ENCODE measurements at places on chromosomes 1 and 21. TPM values are rescaled to one million over a fixed set of nuclear protein-coding genes. Genes with fewer than 3 reads are reported as not detected.

DNA sequence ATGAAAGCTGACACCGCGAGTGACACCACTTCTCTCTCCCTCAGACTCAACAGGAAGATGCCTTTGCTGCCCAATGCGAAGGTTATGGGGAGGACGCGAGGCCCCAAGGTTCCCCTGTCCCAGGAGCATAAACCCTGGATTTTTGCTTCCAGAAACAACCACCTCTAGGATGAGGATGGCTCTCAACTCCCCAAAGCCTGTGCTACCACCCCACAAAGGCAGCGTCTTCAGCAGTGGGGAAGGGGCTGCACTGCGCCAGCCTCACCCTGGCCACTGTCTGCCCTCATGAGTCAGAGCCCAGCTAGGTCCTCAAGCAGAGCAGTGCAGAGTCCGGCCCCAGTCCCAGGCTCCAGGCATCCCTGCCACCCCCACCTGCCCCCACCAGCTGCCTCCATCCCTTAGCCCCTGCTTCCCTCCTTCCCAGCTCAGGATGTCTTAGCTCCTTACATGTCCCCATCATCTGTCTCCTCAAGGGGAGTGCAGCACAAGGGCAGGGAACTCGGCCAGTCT lies 6.9 kb upstream of the SRARP start:
- no peaks in the 10 kb centered on the region for H3K36me3 ChIP-seq
- H3K4me3 ChIP-seq = no peak overlapping the region
- peaks cover 7% of the 10 kb centered on the region for H3K27me3 ChIP-seq
- no peak for DNase-seq

- H3K4me1 ChIP-seq = no peaks in the 10 kb centered on the region
- no peaks in the 10 kb centered on the region for H3K36me3 ChIP-seq
- no peak for DNase-seq
- H3K27me3 ChIP-seq = no peaks in the 10 kb centered on the region
These were observed 415.6 kb downstream of the NPHP4 start for GRCh38 chr1:5576673-5577065.

DNA sequence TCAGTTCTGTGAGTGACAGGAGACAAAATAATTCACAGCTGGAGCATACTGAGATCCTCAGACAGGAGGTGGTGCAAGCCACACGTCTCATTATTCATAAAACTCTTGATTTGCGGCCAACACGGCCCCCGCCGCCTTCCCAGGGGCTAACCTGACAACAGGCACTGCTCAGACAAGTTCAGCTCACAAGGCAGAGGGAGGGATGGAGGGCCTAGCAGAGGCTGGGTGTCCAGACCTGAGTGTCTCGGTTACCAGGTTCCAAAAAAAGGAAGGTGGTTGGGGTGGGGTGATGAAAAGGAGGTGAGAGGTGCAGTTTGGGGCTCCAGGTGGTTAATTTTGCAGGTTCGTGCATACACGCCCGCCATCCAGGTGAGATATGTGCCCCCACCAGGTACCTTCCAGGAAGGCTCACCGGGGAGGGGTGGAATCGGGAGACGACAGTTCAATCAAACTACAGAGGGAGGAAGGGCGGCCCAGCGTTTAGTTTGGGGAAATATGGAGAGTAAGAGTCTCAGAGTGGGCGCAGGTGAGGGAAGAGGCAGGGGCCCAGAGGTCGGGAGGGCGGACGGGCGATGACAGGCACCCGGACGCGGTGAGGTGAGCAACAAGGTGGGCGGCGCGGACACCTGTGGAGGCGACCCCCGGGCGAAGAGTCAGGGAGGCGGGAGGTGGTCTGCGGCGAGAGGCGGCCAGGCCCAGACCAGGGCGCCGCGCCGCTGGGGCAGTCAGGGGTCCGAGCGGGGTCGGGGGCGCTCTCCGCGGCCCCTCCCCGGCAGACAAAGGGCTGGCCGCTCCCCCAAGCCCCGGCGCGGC lies 629 bp downstream of the CTNNBIP1 start:
- H3K27me3 ChIP-seq = no peaks in the 10 kb centered on the region
- H3K27ac ChIP-seq = peak overlapping the region; percentile 55
- H3K4me3 ChIP-seq = peak overlapping the region; percentile 80
- peaks cover 36% of the 10 kb centered on the region for H3K4me1 ChIP-seq
- no peak for DNase-seq

BRINP2 gene
- total RNA-seq = not detected

GRCh38 chr1:145871994-145872924 lies 13.4 kb upstream of the PIAS3 start:
- H3K4me1 ChIP-seq = peaks cover 7% of the 10 kb centered on the region
- H3K36me3 ChIP-seq = no peaks in the 10 kb centered on the region
- DNase-seq = no peak
- peaks cover 7% of the 10 kb centered on the region for H3K27me3 ChIP-seq
- H3K27ac ChIP-seq = peak overlapping the region; percentile 41
- H3K4me3 ChIP-seq = peak overlapping the region; percentile 51

GRCh38 chr1:115295904-115296696 lies 41.9 kb downstream of the NGF start:
- H3K36me3 ChIP-seq = peaks cover 22% of the 10 kb centered on the region
- DNase-seq = no peak
- H3K27me3 ChIP-seq = no peaks in the 10 kb centered on the region
- H3K4me3 ChIP-seq = no peak overlapping the region

DNA sequence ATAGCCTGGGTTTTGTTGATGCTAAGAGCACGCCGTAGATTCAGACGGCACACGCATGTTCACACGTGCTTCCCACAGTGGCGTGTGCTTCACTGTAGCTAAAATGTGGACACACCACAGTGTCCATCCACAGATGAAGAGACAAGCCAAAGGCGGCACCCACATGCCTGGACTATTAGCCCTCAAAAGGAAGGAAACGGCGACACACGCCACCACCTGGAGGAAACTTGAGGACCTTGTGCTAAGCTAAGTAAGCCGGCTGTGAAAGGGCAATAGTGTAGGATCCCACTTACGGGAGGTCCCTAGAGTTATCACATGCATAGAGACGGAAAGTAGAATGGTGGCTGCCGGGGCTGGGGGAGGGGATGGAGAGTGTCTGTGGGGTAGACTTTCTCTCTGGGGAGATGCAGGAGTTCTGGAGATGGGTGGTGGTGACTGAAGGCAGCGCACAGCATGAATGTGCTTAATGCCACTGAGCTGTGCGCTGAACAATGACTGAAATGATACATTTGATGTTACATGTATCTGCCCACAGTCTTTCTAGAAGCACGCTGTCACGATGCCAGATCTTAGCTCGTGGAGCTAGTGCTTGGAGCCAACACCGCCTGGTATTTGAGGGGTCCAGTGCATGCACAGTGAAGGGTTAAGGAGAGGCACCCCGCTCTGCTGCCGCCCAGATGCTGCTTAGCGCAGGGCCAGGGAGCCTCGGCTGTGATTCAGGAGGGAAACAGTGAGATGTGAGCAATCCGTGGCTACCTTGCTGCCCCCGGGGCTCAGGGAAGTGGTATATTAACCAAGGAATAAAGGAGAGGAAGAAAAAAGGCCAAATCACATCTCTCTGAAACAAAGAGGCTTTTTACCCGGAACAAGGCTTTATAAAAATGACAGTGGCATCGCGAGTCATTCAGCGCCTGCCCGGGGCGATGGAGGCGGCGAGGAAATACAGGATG lies 103.7 kb downstream of the PRDM16 start:
- peaks cover 2% of the 10 kb centered on the region for H3K36me3 ChIP-seq
- no peaks in the 10 kb centered on the region for H3K27me3 ChIP-seq
- H3K4me3 ChIP-seq = no peak overlapping the region
- no peak overlapping the region for H3K27ac ChIP-seq
- peaks cover 15% of the 10 kb centered on the region for H3K4me1 ChIP-seq

- no peak overlapping the region for H3K27ac ChIP-seq
- no peaks in the 10 kb centered on the region for H3K27me3 ChIP-seq
- DNase-seq = peak; percentile 71
- H3K36me3 ChIP-seq = peaks cover 1% of the 10 kb centered on the region
- H3K4me1 ChIP-seq = peaks cover 15% of the 10 kb centered on the region
- no peak overlapping the region for H3K4me3 ChIP-seq
These were observed 74.6 kb downstream of the SCCPDH start for GRCh38 chr1:246798606-246799496.

DNA sequence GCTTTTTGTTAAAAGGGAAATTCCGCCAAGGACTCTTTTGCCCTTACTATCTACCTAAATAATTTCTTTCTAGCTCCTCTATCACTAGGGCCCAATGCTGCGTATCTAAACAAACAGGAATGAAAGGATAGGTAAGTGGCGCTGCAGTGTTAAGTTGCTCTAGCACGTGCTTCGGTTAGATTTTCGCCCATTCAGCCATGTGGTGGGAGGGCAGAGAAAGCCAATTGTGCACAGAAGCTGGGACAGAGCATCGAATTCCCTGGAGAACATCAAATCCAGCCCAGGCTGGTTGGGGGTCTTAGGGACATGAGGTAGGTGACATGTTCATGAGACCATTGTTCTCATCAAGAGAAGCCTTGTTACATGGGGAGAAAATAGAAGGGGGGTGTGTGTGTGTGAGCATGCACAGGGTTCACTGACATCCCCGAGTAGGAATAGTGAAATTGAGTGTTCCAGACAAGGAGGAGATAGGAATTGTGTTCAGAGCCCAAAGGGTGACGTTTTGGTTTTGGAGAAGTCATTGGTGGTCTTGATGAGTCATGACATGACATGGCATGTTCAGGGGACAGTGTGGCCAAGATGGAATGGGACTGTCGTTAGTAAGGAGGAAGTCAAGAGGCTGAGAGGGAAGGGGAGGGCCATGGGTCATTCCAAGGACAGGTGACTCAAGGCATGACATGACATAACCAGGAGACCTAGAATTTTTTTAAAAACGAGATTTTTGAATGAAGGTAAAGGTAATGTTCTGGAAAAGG lies 107.1 kb downstream of the TLR5 start:
- H3K4me3 ChIP-seq = no peak overlapping the region
- no peak for DNase-seq
- no peaks in the 10 kb centered on the region for H3K36me3 ChIP-seq
- no peak overlapping the region for H3K27ac ChIP-seq
- no peaks in the 10 kb centered on the region for H3K4me1 ChIP-seq

VWA5B1 gene
- not detected for total RNA-seq

DNA sequence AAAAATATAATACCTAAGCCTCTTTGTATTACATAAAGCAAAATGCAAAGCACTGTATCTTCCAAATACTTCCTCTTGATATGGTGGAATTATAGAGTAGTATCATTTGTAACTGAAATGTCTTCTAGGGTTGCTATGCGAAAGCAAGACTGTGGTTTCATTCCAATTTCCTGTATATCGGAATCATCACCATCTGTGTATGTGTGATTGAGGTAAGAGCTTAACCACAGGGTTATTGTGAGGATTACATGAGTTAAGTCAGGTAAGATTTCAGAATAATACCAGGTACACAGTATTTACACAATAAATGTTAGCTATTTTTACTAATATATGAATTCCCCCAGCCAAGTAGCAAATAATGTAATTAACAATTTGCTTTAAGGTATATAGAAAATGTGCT lies 24.7 kb downstream of the CD53 start:
- no peak overlapping the region for H3K4me3 ChIP-seq
- no peak overlapping the region for H3K27ac ChIP-seq
- no peaks in the 10 kb centered on the region for H3K4me1 ChIP-seq
- peaks cover 1% of the 10 kb centered on the region for H3K27me3 ChIP-seq

DNA sequence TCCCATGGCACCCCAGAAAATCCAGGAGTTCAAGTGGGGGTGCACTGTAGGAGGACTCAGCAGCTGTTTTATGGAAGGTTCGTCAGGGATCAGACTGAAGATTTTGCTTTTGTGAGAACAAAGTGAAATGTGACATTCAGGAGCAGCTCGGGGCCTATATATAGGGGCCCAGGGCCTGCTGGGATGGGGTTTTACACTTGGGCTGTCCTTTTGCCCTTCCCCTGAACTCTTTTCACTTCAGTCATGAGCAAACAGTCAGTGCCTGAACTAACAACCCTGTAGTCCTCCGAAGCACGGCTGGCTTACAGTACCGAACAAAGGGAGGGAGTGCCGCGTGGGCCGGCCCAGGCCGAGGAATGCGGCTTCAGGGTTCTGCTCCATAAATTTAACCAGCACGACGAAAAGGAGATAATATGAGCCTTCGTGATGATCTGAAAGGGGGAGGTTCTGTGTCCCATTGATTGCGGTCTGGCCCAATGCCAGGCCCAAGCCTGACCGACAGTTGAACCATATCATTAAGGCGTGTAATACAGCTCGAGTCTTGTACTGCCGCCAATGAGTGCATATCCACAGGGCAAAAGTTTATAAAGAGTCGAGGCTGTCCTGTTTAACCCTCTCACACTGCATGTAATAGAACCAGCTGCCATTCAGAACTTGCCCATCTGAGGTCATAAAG lies 139.9 kb downstream of the DHRS3 start:
- peaks cover 51% of the 10 kb centered on the region for H3K4me1 ChIP-seq
- H3K27me3 ChIP-seq = no peaks in the 10 kb centered on the region
- DNase-seq = no peak
- peak overlapping the region; percentile 79 for H3K27ac ChIP-seq
- H3K4me3 ChIP-seq = no peak overlapping the region
- H3K36me3 ChIP-seq = peaks cover 10% of the 10 kb centered on the region

GRCh38 chr1:221337106-221337505 lies 404.8 kb downstream of the DUSP10 start:
- H3K27ac ChIP-seq = no peak overlapping the region
- no peaks in the 10 kb centered on the region for H3K4me1 ChIP-seq
- no peaks in the 10 kb centered on the region for H3K36me3 ChIP-seq
- H3K27me3 ChIP-seq = peaks cover 9% of the 10 kb centered on the region
- H3K4me3 ChIP-seq = no peak overlapping the region

CDC42 gene
- 250 TPM for total RNA-seq

PTGFRN gene
- total RNA-seq = 117 TPM

- peaks cover 34% of the 10 kb centered on the region for H3K4me1 ChIP-seq
- H3K27me3 ChIP-seq = no peaks in the 10 kb centered on the region
- no peaks in the 10 kb centered on the region for H3K36me3 ChIP-seq
These were observed 217.1 kb downstream of the RERE start for GRCh38 chr1:8600336-8600735.

DNA sequence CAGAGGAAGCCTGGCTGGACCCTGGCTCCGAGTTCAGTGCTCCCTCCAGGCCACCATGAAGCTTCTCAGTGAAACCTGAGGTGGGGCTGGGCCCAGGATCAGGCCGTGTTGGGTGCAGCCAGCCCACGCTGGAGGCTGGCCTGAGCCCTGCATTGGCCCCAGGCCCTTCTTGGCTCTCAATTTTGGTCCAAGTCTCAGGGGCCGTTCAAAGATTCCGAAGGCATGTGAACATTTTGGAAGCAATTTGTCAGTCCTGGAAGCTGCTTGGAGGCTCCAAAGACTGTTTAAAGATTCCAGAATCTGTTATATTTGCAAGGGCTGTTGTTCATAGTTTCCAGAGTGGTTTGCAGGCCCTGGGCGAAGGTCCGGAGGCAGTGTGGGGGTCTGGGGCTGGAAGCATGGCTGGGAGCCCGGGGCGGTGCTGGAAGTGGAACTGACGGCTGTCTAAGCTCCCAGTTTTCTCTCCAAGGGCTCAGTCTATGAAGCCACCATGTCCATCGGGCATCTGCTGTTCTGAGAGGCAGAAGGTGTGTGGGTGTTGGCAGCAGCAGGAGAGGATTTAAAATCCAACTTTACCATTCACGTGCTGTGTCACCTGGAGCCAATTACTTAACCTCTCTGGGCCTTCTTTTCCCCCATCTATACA lies 104.9 kb downstream of the EPHB2 start:
- peak; percentile 76 for DNase-seq
- no peaks in the 10 kb centered on the region for H3K4me1 ChIP-seq
- no peak overlapping the region for H3K27ac ChIP-seq
